Sigmoid colon (tissue), 7 donors: ENCODE measurements at places on chromosomes 3 and 15. TPM values are rescaled to one million over a fixed set of nuclear protein-coding genes. Genes with fewer than 3 reads are reported as not detected.

The TMEM42 gene
- total RNA-seq, result 25.7 TPM

The PLA2G4D gene
- total RNA-seq, result not detected

The NRROS gene
- 6.1 TPM for total RNA-seq

DNA sequence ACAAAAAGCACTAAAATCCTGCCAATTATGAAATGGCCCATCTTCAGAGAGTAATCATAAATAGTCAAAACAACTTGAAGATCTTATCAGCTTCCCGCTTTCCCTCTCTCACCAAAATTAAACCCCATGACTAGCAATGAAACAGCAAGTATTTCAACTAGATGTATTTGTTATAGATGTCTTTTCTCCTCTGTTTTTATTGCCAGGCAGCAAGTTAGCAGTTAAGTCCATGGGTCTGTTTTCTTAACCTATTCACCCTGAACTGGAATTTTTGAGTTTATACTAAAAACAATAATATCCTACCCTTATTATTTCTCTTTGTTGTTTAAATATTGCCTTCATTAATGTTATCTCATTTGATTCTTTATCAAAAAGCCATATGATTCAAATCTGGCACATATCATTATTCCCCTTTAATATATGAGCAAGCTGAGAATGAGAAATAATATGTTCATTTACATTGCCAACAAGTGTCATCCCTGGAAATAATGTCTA, 23.3 kb downstream of the AQP9 start:
- no peak for DNase-seq

DNA sequence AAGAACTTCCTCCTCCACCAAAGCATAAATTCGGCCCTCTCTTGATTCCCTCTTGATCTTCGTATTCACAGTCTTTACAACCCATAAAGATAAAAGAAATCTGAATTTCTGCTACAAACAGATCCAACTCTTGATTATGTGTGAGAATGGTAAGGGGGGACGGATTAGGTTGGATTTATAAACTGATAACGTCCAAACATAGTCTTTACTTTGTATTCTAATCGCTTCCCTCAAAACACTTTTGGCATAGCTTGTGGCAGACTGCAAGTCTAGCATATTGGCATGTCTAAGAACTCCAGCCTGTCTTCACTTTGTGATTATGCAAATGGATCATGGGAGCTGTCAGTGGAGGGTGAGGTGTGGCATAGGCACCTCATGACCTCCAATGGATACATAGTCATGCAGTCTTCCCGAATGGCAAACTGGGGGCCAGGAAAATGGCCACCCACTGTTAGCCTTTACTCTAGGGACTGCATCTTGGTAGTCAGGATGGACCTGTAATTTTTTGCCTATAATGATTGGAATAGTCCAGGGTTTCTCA, 24.3 kb upstream of the GPR171 start:
- no peak for DNase-seq

DNA sequence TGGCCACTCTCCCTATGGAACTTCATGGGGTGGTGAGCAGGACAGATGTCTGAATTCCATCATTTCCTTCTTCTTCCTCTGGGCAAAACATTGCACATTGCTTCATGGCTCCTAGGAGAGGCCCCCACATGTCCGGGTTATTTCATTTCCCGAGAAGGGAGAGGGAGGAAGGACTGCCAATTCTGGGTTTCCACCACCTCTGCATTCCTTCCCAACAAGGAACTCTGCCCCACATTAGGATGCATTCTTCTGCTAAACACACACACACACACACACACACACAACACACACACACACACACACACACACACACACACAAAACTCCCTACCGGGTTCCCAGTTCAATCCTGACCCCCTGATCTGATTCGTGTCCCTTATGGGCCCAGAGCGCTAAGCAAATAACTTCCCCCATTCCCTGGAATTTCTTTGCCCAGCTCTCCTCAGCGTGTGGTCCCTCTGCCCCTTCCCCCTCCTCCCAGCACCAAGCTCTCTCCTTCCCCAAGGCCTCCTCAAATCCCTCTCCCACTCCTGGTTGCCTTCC, 1.9 kb downstream of the RHO start:
- no peak for DNase-seq

- peak; percentile 71 for DNase-seq
Measured at GRCh38 chr15:49438962-49439631, 16.1 kb downstream of the FGF7 start.

DNA sequence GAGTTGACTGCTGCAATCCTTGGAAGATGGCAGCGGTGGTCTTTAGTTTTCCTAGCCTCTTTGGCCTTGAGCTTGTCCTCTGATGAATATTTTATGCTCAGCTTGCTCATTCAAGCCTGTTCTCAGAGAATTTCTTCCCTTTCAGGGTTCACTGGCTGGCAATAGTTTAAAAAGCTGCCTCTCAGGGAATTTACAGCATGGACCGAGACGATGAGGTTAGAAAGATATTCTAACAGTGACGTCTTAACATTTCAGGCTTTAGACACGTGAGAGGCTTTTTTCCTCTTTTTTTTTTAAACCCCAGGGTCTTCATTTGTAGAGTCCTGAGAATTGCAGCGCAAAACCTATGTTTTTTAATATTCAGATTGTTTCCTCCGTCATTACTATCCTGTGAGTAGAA, 120.3 kb upstream of the CLSTN2 start:
- DNase-seq, result no peak

GRCh38 chr3:157148196-157148889, 11.6 kb downstream of the CCNL1 start:
- DNase-seq, result no peak

- DNase-seq, result no peak
Measured at GRCh38 chr3:11954312-11954934, 49.8 kb upstream of the SYN2 start.

DNA sequence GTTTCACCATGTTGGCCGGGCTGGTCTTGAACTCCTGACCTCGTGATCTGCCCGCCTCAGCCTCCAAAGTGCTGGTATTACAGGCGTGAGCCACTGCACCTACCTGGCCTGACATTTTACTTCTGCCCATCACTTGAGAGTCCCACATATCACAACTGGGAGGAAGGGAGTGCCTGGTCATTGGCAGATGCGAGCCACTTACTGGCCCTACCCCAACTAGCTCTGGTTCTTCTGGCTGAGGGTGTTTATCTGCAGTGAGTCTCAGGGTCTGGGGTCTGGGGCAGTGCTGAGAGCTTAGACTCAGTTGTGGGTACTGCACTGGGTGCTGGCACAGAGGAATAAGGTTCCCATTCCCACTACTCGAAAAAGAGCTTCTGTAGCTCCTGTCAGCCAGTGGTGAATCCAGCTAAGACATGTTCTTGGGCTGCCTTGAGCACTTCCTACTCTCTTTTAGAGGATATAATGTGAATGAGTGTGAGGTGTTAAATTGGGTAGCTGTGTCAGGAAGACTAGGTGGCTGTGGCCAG, 30.2 kb downstream of the DAG1 start:
- DNase-seq, result no peak

DNA sequence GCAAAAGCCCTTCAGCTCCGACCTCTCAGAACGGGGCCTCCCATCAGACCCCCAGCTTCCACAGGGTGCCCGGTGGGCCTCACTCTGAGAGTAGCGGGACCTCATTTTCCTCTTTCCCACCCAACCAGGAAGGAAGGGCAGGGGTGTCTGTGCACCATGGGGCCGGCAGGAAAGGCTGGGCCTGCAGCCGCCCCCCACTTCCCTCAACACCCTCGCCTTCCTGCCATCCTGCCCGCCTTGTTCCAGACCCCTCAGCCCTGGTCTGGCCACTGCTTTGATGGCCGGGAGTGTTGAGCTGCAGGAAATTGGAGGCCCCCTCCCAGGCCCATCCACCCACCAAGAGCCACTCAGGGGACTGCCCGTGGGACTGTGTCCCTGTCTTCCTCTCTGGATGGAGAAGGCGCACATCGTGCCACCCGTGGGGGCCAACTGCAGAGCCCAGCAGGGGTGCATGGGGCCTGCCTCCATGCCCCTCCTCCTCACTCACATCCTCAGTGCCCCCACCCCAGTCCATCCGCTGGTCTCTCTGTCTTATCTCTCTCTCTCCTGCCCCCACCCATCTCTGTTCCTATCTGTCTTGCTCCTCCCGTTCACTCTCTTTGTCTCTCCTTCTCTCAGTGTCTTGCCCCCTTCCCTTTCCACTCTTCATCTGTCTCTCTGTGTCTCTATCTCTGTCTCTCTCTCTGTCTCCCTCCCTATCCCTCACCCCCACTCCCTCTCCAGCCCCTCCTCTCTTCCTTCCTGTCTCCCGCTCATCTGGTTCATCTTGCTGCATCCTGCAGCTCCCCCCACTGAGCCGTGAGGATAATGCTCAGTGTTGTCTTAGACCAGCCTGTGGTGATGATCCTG, 1.8 kb upstream of the PLXND1 start:
- no peak for DNase-seq

DNA sequence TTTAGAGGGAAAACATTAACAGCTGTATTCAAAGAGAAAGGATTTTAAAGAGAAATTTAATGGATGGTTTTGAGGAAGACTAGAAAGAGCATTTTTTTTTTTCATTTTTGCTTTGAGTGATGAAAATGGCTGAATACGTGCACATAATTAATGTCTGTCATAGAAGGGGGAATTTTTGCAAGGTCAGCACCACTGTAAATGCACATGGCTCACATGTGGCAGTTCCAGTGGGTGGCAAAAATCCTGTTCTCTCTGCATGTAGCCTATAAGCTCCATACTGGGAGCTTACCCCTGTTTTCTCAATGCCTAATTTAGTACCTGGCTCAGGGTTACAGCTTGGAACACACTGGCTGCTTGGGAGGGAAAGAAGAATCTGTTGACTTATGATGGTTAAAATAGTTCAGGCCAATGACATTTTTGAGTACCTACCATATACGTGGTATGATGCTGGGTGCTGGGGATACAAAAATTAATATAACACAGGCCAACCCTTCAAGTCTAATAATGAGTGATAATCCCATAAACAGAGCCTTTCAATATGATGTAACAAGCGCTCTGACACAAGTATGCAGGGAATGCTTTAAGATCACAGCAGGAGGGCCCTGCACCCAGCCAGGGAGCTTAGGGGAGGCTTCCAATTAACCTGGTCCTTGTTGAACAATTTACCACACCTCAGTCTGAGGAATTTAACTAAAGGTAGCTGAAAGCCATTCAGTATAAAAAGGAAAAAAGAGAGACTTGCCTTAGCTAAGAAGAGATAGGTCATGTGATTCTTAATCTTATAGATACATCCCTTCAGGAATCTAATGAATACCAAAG, 33.0 kb downstream of the HSPBAP1 start:
- no peak for DNase-seq

GRCh38 chr3:102353805-102354204, 81.0 kb upstream of the ZPLD1 start:
- no peak for DNase-seq

DNA sequence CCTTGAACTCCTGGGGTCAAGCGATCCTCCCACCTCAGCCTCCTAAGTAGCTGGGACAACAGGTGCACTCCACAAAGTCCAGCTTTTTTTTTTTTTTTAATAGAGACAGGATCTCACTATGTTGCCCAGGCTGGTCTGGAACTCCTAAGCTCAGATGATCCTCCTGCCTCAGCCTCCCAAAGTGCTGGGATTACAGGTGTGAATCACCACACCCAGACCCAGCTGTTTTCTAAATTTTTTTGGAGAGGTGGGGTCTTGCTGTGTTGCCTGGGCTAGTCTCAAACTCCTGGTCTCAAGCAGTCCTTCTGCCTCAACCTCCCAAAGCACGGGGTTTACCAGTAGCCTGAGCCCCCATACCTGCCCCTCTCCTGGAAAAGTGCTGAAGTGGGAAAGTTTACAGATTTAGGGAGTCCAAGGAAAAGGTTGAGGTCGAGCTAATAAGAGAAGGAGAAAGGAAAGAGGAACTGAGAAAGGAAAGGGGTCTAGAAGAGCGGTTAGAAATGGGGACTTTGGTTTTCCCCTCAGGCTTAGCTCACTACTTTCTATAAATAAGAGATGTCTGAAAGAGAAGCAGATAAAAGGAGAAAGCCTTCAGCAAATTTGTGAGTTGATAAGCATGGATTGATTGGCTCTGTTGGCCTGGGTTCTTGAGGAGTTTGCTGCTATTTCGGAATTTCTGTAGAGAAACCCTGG, 23.6 kb downstream of the UBE2E1 start:
- DNase-seq, result no peak

- DNase-seq, result no peak
Measured at GRCh38 chr3:183313764-183314163, 60.7 kb downstream of the B3GNT5 start.

DNA sequence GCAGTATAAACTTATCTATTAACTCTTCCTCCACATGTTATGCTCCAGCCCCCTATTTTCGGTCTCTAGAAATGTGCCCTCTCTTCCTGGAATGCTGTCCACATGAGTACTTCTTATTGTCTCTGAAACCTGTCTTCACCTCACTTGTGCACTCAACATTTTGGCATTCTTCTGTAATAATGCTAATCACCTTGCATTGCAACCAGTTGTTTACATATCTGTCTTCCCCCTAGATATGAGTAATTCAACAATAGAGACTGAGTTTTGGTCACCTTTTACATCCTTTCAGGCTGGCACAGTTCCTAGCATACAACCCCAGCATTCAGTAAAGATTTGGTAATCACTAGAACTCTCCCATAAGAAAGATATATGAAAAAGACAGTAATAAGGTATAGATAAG, 17.2 kb downstream of the CCDC80 start:
- DNase-seq, result no peak

DNA sequence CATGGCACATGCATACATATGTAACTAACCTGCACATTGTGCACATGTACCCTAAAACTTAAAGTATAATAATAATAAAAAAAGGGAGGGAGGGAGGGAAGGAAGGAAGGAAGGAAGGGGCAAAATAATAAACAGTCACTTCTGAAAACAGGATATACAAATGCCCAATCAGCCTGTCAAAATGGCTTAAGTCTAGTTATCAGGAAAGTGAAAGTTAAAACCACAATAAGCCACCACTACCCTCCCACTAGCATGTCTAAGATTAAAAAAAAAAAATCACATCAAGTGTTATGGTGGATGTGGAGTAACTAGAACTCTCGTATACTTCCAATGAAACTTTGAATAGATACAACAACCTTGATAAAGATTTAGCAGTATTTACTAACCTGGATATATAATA, 145.6 kb upstream of the GMNC start:
- no peak for DNase-seq

- DNase-seq, result peak; percentile 92
Measured at GRCh38 chr3:13495921-13496723, 16.0 kb downstream of the HDAC11 start.

GRCh38 chr15:40204100-40204499, 34.8 kb upstream of the PAK6 start:
- no peak for DNase-seq

GRCh38 chr3:28290863-28291300, 49.5 kb downstream of the CMC1 start:
- DNase-seq, result no peak
